Left cardiac atrium (tissue), 4 donors: ENCODE measurements at places on chromosomes 2 and 18. TPM values are rescaled to one million over a fixed set of nuclear protein-coding genes. Genes with fewer than 3 reads are reported as not detected.

DNA sequence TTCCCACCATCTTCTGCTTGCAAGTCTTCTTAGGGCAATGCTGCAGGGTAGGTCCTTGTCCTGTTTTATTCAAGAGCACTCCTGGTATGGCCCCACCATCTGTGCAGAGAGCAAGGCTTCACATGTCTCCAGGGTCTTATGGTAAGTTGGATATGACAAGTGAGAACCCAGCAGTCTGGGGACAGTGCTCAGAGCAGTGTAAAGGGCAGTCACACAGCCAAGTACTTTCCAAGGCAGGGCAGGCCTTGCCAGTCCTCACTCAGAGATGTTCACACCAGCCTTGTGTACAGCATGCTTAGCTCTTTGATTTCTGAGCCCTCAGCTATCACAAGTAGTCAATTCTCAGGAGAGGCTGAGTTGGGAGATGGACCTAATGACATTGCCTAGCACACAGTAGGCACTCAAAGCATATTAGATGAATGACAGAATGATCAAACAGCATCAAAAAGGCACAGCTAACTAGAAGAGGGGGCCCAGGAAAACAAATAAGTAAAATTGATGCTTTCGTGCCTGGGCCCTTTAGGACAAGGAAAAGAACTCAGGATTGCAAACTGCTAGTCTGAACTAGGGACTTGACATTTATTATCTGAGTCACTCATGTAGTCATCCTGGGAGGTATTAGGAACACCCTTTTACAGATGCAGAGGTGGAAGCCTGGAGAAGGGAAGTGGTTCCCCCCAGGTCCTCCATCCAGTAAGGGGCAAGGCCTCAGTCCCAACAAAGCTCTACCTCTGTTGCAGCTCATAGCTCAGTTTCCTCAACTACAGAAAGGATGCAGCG lies 86.7 kb upstream of the CTAGE1 start:
- DNase-seq: no peak

- DNase-seq: no peak
Observed at GRCh38 chr18:48621240-48621639, 82.4 kb downstream of the CTIF start.

KRTCAP3 gene
- not detected for total RNA-seq

- no peak for DNase-seq
Observed at GRCh38 chr2:36137612-36138011, 218.0 kb upstream of the CRIM1 start.

GRCh38 chr2:120520929-120521912 lies 175.3 kb downstream of the INHBB start:
- DNase-seq: no peak

CFC1 gene
- total RNA-seq: not detected

GRCh38 chr2:241189856-241190201 lies 1.4 kb downstream of the ANO7 start:
- DNase-seq: no peak

GRCh38 chr2:198756166-198756565 lies 701.6 kb downstream of the SATB2 start:
- DNase-seq: no peak

- no peak for DNase-seq
Observed at GRCh38 chr18:9328776-9329175, 5.8 kb upstream of the TWSG1 start.

GRCh38 chr2:71299507-71299906 lies 32.1 kb upstream of the ZNF638 start:
- DNase-seq: no peak

DNA sequence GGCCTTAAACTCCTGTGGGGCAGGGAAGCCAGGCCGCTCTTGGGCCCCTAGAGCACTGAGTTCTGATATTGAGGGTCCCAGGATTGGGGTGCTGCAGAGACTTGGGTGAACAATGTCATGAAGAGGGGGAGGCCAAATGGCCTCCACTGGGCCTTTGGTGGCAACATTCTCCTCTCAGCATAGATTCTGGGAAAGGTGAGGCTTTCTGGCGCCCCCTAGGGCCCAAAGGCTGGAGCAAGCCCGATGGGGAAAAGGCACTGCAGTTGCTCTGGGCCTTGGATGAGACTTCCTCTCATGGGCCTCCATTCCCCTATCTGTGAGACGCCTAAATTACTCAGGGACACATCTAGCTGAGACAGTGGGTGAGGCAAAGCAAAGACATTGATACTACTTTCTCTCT lies 84.8 kb downstream of the ACAA2 start:
- peak; percentile 48 for DNase-seq

- no peak for DNase-seq
Observed at GRCh38 chr2:159984034-159984433, 78.4 kb downstream of the PLA2R1 start.

ZNF512 gene
- total RNA-seq: 20.8 TPM

TMEM247 gene
- not detected for total RNA-seq

NOTO gene
- not detected for total RNA-seq
